ENCODE measurements at places on chromosomes 5 and 9.

GRCh38 chr5:78758169-78758839, 109.7 kb upstream of the LHFPL2 start:
- DNase-seq: no peak

- DNase-seq: no peak
These were observed 26.4 kb downstream of the TNFAIP8 start for GRCh38 chr5:119382169-119382568.

- no peak for DNase-seq
These were observed 65.5 kb downstream of the GNG10 start for GRCh38 chr9:111726949-111727348.

DNA sequence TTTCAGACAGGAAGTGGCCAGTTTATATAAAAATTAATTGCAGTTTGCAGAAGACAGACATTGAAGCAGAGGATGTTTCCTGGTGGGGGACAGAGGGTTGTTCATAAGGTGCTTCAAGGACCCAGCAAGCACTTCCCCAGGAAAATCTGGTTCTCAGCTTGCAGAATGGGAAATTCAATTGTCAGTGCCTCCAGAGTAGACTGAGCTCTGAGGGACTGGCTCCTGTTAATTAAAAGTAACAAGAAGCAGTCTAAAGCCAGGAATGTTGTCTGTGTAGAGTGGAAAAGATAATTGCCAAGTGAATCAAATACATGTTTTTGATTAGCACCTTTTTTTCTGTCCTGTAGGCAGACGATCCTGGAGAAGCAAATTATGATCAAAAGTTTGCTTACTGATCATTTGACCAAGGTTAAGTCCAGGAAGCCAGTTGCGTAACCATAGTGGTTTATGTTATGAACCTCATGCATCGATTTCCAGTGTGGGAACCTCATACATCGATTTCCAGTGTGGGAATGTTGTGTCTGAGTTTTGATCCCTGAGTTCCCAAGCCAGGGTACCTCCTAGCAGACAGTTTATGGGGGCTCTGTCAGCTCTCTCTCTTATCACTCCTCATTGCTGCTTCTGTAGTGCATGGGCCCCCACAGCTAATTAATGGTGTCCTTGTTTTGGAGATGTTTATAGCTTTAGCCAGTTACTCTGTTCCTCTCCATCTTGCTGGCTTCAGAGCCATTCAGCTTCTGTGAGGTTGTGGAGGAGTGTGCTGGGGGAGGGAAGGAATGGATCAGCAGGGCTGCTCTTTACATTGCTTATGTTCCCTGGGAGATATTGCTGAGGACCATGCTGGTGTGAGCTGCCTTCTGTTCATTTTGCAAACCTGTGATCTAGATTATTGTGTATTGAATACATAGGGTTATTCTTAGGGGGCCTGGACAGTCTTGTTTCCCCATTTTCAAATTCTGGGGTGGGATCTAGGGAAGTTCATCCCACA, 17.1 kb downstream of the MSANTD3 start:
- no peak for DNase-seq

GRCh38 chr9:136613824-136614371, 48.8 kb upstream of the EGFL7 start:
- no peak for DNase-seq

- DNase-seq: no peak
These were observed 213.7 kb upstream of the NR4A3 start for GRCh38 chr9:99607842-99608448.

DNA sequence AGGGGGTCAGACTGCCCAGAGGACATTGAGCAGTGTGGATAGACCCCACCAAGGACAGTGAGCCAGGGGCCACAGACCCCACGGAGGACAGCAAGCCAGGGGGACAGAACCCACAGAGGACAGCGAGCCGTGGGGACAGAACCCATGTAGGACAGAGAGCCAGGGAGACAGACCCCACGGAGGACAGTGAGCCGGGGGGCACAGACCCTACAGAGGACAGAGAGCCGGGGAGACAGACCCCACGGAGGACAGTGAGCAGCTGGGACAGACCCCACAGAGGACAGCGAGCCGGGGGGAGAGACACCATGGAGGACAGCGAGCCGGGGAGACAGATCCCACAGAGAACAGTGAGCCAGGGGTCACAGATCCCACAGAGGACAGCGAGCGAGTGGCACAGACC, 3.4 kb upstream of the ZDHHC11 start:
- no peak for DNase-seq

DNA sequence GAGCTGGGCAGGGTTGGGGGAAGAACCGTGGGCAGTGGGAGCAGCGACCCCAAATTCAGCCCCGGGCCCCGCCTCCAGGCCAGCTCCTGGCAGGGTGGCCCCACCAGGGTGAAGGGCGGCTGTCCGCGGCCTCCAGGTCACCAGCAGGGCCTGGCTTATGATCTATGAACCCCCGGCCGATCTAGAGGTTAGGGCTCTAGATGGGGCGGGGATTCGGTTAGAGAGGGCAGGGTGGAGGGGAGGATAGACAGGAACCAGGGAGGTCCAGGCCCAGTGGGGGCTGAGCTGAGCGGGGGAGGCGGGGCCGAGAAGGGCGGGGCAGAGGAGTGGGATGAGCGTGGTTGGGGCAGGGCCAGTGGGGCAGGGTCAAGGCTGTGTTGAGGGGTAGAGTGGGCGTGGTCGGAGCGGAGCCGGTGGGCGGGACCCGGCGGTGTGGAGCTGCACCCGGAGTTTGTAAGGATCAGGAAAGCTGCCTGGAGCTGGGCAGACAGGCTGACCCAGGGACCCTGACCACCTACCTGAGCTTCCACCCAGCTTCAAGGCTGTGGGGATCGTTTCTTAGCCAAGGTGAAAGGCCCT, 29.3 kb upstream of the OBP2B start:
- DNase-seq: no peak

- peak; percentile 27 for DNase-seq
These were observed 333.7 kb downstream of the CWC27 start for GRCh38 chr5:65102371-65102975.

DNA sequence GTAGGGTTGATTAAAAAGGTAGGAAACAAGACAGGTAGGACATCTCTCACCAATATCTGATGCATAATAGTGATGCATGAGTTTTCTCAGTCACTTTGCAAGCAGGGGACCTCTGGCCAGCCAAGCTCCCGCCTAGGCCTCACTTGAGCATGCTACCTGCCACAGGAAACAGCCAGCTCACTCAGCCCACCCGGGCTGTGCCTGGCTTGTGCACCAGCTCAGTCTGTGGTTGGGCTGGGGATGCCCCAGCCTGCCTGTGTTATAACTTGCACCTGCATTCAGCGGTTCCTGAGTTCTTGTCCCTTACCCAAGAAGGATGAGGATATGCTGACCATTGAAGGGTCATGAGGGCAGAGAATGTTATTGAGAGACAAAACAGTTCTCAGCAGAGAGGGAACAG, 172.8 kb upstream of the PLCXD3 start:
- DNase-seq: no peak
